ENCODE measurements at places on chromosomes 3 and 15.

DNA sequence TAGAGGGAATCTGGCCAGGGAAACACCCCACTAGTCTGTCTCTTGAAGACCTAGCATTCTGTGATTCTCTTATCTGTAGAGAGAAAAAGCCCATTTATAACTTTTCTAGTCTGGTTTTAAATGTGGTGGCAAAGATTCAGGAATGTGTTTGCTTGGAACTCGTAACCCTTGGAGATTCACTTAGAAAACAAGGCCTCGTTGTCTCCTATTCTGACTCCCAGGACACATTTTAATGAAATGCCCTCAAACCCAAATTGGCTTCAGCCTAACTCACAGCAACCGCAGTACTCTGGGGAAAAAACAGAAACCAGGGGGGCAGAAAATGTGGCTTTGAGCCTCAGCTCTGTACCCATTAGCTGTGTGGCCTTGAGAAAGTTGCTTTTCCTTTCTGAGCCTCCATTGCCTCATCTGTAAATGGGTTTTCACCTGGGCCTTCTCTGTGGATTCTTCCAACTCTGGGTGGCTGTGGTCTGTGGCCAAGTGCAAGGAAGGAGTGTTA, 36.5 kb downstream of the RPLP1 start:
- DNase-seq: no peak

DNA sequence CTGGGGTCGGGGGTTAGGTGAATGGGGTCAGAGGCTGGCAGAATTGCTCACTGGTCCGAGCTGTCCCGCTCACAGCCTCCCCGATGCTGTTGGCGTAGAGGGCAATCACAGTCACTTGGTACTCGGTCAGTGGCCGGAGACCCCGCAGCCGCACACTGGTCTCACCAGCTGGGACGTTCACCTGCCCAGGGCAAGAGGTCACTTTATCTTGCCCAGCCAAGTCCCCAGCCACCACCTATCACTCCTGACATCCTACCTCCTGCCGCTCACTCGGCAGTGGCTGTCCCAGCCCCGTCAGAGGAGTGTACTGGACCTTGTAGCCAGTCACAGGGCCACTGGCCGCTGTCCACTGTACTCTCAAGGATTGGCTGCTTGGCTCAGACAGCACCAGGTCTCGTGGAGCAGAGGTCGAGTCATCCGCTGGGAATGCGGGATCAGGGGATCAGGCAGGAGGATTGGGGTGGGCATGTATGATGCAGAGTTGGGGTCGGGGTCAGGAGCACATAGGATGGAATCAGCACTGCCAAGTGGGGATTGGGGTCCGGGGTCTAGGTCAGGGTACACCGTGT, 2.5 kb downstream of the COL7A1 start:
- DNase-seq: peak; percentile 33

DNA sequence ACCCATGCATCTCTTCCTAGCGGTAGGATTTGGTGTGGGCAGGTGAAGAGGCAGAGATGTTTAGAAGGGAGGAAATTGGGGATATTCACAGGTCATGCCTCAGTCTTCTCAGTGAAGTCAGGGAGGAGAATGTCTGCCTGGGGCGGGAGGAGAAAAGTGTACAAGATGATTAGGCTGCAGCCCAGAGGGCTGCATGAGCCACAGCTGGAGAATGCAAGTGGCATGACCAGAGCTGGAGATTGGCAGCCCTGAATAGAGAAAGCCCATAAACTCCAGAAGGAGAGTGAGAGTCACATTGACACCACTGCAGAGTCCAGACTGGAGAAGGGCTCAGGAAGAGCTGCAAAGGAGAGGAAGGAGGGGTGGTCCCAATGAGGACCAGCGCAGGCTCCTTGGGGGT, 22.6 kb downstream of the PDHB start:
- DNase-seq: no peak

DNA sequence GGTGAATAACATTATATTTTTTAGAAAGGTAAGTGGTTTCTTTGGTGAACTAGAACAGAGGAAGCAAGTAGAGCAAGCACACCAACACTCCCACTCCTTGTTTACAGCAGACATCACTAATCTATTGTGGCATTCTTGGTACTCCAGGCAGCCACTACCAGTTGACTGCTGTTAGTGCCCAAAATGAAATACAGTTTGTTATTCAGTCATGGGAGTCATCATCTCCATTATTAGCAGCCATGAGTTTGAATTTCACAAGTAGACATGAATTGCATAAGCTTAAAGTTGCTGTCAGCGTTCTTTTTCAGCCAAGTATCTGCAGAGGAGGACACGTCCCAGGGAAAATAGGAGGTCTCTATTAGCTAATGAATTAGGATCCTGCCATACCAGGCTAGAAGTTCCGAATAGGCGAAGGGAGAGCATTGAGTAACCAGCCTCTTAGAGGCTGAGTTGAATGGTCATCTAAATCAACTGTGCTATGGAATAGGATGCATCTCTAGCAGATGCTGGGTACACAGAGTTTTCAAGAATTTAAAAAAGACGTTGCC, 252.7 kb upstream of the ICE2 start:
- no peak for DNase-seq

GRCh38 chr3:56725175-56725574, 42.1 kb upstream of the TASOR start:
- DNase-seq: no peak

GRCh38 chr3:157051055-157051454, 108.9 kb downstream of the CCNL1 start:
- no peak for DNase-seq

- DNase-seq: no peak
These were observed 2.1 kb downstream of the MAGI1 start for GRCh38 chr3:66036586-66037148.

GRCh38 chr3:89061259-89061658, 46.2 kb upstream of the EPHA3 start:
- DNase-seq: no peak

- DNase-seq: no peak
These were observed 18.5 kb downstream of the LARP6 start for GRCh38 chr15:70835415-70835814.

DNA sequence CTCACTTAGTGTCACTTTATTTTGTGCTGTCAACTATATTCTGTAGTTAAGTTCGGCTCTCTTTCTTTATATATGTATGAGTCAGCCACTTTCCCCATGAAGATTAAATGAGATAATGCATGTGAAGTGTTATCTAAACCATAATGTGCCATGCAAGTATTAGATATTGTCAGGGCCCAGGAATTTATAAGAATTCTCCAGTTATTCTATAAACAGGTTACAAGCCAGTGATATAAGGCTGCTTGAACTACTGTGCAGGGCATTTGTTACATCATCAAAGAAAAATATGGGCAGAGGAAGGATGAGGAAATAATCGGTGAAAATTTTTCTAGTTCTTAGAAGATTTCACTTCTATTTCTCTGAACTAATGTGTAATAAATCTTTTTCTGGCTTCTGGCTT, 1049.0 kb upstream of the NR2F2 start:
- no peak for DNase-seq

DNA sequence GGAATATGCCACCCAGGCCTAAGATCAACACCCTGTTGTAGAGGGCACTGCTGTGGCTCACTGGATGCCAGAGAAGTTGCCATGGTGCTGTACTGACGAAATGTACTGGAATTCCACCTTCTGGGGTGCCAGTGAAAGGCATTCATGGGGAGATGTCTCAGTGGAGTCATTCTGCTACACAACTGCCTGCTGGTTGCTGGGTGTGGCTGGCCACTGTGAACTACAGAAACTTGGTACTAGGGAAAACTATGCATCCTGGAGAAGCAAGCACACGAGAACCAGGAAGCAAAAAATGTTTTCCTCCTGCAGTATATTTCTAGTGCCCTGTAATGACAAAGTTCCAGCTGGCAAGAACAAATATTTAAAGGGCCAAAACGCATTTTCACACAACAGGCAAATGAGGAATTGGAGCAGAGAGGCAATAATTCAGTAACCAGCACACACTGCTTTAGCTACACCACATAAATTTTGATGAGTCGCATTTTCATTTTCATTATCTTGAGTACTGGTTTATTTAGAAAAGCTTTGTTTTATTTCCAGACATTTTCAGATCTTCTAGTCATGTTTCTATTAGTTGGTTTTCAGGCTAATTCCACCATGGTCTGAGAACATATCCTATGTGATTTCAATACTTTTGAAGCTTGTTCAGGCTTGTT, 18.3 kb upstream of the RFX7 start:
- DNase-seq: no peak

DNA sequence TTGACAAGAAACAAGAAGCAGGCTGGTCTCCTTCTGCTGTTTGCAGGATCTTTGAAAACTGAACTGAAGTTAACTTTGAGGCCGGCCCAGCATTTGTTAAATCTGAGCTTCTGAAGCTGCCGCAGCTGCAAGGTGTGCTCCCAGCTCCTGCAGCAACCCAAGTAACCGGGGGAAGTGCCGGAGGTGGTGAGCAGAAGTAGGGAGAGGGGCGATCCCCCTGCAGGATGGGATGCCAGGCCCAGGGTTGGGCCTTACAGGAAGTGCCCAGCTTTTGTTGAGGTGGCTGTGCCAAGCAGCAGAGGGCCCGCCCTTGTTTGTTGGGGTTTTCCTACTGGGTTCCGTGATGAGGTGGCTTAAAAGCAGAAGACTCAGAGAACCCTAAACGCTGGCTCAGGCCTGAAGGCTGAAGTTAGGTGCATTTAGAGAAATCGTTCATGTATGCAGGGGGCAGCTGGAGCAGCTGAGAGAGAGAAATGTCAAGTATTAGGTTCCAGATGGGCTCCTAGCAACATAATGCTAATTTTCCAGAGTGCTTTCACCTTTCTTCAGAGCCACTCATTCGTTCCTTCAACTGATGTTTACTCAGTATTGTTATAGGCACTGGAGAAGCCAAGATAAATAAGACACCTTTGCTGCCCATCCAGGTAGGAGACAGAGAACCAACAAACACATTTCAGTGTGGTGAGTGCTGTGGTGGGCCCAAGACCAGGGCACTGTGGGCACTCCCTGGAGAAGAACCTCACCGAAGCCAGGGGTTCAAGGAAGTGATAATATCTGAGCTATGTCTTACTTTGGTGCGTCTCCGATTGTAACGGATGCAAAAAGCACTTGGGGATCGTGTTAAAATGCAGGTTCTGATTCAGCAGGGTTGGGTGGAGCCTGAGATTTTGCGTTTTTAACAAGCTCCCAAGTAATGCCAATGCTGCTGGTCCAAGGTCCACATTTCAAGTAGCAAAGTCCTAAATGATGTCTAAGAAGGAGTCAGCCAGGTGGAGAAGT, 42.2 kb upstream of the PLCL2 start:
- no peak for DNase-seq

DNA sequence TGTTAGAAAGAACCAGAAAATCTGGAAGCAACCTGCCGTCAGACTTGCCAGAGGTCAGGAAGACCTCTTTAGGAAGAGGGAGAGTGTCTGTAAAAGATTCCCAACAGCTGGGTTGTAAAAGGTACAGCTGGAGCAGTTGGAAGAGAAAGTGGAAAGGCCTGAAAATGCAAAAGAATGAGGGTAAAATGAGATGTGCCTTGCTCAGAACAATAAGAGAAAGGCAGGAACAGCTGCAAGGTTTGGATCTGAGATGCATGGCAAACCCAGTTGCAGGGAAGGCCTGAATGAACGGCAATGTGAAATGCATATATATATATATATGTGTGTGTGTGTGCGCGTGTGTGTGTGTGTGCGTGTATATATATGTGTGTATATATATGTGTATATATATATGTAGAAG, 88.1 kb downstream of the ZIC1 start:
- DNase-seq: no peak

DNA sequence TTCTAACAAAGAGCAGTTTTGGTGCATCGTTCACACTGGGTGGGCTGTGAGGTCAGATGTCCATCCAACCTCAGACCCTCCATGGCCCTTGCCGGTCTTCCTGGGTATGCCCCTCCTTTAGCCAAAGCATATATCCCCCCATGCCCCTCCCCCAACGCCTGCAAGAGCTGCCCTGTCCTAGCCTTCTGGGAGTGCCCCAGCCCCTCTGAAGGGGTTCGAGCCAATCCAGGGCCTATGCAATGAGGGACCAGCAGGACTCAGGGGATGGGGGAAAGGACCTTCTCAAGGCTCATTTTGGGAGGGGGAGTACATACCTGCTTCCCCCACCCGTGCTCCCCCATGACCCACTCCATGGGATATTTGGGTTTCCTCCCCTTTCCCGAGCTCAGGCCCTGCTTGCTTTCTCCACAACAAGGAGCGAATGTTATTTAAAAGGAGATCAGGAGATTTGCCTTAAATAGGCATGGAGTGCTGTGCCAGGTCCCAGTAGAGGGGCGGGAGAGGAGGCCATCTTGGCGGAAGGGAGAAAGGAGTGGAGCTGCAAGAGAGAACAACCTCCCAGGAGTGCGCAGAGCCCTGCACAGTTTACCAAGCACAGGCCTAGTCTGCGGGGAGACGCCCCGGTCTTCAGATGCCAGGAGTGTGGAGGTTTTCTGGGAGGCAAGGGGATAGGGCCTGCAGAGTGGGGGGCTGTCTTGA, 18.2 kb downstream of the PIF1 start:
- no peak for DNase-seq

DNA sequence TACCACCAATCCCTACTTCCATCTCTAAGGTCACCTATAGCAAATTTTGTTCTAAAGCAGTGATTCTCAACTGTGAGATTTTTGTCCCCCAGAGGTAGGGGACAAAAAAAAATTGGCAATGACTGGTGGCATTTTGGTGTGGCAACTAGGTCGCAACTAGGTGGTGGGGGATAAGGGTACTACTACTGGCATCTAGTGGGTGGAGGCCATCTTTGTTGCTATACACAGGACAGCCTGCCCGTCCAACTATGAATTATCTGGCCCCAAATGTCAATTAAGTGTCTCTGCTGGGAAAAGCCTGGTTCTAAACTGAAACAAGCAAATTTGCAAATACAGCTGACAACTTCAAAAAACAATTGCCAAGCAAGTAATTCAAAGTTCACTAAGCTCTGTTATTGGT, 1.4 kb downstream of the MTMR10 start:
- no peak for DNase-seq

- no peak for DNase-seq
These were observed 648.5 kb upstream of the NR2F2 start for GRCh38 chr15:95681836-95682544.

DNA sequence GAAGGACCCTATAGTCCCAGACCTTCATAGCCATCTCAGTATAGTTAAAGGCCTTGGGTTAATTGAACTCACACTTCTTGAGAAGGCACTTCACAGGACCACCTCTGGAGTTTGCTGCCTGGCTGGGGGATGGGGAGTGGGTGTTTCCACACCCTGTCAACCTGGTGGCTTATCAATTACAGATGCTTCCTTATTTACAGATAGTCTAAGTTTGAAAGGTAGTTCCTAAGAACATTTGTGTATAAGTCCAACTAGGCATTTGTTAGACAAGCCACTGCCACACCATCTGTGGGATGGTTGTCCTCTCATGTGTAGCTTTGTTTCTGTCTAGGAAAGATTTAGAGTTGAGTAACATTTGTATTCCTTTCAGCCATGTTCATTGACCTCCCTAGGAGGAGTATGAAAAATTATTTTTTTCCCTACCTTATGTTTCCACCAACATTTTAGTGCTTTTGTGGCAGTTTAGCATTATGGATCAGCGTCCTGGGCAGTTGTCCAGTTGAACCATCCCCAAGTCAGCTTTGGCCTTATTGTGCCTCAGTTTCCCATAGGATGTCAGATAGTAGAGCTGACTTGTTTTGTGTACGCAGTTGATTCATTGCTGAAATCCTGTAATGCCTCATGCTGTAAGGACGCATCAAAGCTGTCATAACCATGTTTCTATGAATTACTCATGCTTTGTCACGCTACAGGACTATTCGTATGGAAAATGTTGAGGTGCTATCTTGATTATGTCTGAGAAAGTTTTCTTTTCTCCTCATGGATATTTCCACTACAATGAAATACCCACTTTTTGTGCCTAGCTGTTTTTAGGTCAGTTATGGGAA, 21.2 kb upstream of the SIAH2 start:
- DNase-seq: no peak
